CD4-positive, alpha-beta T cell (primary cell): ENCODE measurements at places on chromosomes 7 and 10. TPM values are rescaled to one million over a fixed set of nuclear protein-coding genes. Genes with fewer than 3 reads are reported as not detected.

Gene CAPZA2
- 93.6 TPM for total RNA-seq

Gene ANK3
- total RNA-seq: 60.5 TPM

Gene NRG3
- not detected for total RNA-seq

Gene PIK3CG
- total RNA-seq: 21.2 TPM

Gene CPEB3
- 1.3 TPM for total RNA-seq

Gene CCDC186
- total RNA-seq: 55.9 TPM

Gene PPA1
- total RNA-seq: 69.0 TPM

Gene NANOS1
- 0.08 TPM for total RNA-seq

Gene CNPY1
- total RNA-seq: not detected

- H3K36me3 ChIP-seq: peaks cover 4% of the 10 kb centered on the region
- no peak overlapping the region for H3K4me3 ChIP-seq
- DNase-seq: no peak
- H3K27ac ChIP-seq: no peak overlapping the region
These were observed 3.4 kb downstream of the PHF14 start for GRCh38 chr7:10977113-10977512.

- no peaks in the 10 kb centered on the region for H3K27me3 ChIP-seq
- H3K27ac ChIP-seq: no peak overlapping the region
- H3K36me3 ChIP-seq: no peaks in the 10 kb centered on the region
These were observed 350.5 kb downstream of the CRPPA start for GRCh38 chr7:16070806-16071205.

DNA sequence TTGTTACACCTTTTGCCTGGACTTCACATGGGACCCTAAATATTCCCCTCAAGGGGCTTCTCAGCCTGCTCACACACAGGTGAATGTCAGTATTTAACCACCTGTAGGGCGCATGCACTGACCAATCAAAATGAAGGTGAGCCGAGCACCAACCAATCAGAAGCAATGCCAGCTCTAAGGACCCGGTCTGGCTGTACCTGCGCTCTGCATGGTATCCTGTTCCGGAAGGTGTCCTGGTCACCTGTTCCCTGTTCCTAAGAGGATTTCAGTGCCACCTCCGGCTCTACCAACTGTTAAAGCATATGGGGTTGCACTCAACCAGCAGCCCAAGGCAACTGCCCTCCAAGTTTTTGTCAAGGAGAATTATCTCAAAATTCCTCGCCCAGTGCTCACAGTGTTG is 18.4 kb upstream of the CALN1 start:
- H3K4me1 ChIP-seq: no peaks in the 10 kb centered on the region
- no peak overlapping the region for H3K27ac ChIP-seq
- H3K27me3 ChIP-seq: no peaks in the 10 kb centered on the region
- no peak for DNase-seq
- H3K36me3 ChIP-seq: no peaks in the 10 kb centered on the region

GRCh38 chr7:5194571-5194970 is 4.5 kb downstream of the WIPI2 start:
- no peak overlapping the region for H3K4me3 ChIP-seq
- H3K4me1 ChIP-seq: peaks cover 19% of the 10 kb centered on the region
- peaks cover 41% of the 10 kb centered on the region for H3K36me3 ChIP-seq
- no peaks in the 10 kb centered on the region for H3K27me3 ChIP-seq

DNA sequence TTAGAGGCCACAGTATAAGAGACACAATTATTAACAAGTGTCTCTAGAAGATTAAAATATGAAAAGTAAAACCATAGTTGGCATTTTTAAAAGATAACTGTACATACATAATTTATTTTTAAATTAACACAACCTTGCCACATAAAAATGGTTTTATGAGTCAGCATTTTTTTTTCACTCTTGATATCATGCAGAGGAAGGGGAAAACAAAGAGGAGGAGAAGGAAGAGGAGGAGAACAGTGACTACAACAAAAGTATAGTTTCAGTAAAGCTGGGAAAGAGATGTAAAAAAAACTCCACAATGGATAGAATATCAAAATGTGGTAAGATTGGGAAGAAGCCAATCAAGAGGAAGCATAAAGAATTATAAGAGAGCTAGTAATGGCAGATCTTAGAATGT is 34.0 kb downstream of the CH25H start:
- H3K36me3 ChIP-seq: no peaks in the 10 kb centered on the region
- H3K4me1 ChIP-seq: no peaks in the 10 kb centered on the region
- H3K27ac ChIP-seq: no peak overlapping the region
- no peak for DNase-seq
- H3K27me3 ChIP-seq: no peaks in the 10 kb centered on the region

GRCh38 chr7:158532093-158532627 is 55.5 kb downstream of the PTPRN2 start:
- no peaks in the 10 kb centered on the region for H3K4me1 ChIP-seq
- H3K27me3 ChIP-seq: no peaks in the 10 kb centered on the region
- DNase-seq: no peak
- no peaks in the 10 kb centered on the region for H3K36me3 ChIP-seq
- H3K27ac ChIP-seq: no peak overlapping the region

DNA sequence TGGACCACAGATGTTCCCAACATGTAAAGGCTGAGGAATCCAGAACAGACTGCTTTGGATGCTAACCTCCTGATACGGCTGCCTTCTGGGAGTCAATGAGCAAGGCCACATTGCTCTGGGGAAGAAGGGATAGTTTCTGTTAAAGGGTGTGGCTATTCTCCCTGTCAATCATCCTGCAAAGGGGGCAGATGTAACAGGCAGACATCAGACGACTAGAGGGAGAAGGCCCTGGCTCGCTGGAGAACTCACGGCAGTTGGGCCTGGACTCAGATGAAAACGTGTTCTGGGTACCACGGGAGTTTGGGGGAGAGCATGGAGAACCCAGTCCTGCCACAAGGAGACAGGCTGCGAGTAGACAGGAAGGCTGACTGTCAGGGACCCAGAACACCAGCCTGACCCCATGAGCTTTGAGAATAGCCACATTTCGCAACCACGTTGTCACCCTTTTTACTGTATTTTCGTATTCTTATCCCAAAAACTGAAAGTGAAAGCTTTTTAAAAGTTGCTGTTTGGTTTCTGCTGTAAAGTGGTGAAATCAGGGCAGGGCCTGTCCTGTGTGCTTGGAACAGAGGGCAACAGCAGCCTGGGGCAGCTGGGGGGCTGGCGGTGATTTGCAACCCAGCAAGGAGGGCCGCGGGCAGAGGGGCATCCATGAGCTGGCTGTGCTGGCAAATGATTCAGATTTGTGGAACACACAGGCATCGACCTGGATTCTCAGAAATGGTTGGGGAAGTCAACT is 95.3 kb downstream of the MYOF start:
- peaks cover 16% of the 10 kb centered on the region for H3K4me1 ChIP-seq
- no peak overlapping the region for H3K27ac ChIP-seq
- no peak for DNase-seq
- no peaks in the 10 kb centered on the region for H3K27me3 ChIP-seq
- no peaks in the 10 kb centered on the region for H3K36me3 ChIP-seq

GRCh38 chr7:152860310-152860709 is 100.8 kb downstream of the ACTR3B start:
- DNase-seq: no peak
- no peak overlapping the region for H3K4me3 ChIP-seq
- H3K27me3 ChIP-seq: no peaks in the 10 kb centered on the region
- H3K36me3 ChIP-seq: no peaks in the 10 kb centered on the region
- no peaks in the 10 kb centered on the region for H3K4me1 ChIP-seq

GRCh38 chr10:30821994-30822692 is 192.6 kb upstream of the LYZL2 start:
- DNase-seq: no peak
- H3K4me3 ChIP-seq: no peak overlapping the region
- no peak overlapping the region for H3K27ac ChIP-seq
- no peaks in the 10 kb centered on the region for H3K27me3 ChIP-seq
- H3K4me1 ChIP-seq: no peaks in the 10 kb centered on the region

DNA sequence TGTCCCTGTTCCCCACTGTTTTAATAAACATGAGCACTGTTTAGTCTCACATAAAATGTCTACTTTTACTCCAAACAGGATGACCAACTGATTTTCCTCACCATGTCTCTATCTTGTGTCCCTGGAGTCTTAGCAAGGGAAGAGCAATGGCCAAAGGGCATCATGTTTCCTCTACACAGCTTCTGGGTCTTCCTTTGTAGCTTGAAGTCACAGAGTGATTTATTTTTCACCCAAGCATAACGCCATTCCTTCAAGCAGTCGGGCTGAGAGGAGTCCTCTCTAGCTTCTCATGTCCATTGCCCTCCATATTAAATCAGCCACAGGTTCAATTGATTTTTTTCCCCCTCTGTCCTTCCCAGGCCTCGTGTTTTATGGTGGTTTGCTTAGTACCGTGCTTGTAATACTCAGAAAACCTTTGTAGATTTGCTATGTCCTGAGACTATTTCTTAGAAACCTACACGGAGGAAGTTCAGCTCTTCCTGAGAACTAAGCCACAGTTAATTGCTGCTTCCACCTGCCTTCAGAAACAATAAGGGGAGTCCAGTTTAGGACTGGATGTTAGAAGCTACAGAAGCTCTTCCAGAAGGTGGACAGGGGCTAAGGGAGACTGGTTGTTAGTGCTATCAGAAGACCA is 178.8 kb downstream of the CREB5 start:
- H3K4me3 ChIP-seq: no peak overlapping the region
- no peaks in the 10 kb centered on the region for H3K4me1 ChIP-seq
- DNase-seq: no peak
- H3K27me3 ChIP-seq: no peaks in the 10 kb centered on the region
- H3K36me3 ChIP-seq: no peaks in the 10 kb centered on the region

GRCh38 chr10:86661161-86662025 is 6.9 kb upstream of the LDB3 start:
- H3K4me3 ChIP-seq: no peak overlapping the region
- H3K27me3 ChIP-seq: no peaks in the 10 kb centered on the region
- no peaks in the 10 kb centered on the region for H3K36me3 ChIP-seq
- H3K4me1 ChIP-seq: no peaks in the 10 kb centered on the region

DNA sequence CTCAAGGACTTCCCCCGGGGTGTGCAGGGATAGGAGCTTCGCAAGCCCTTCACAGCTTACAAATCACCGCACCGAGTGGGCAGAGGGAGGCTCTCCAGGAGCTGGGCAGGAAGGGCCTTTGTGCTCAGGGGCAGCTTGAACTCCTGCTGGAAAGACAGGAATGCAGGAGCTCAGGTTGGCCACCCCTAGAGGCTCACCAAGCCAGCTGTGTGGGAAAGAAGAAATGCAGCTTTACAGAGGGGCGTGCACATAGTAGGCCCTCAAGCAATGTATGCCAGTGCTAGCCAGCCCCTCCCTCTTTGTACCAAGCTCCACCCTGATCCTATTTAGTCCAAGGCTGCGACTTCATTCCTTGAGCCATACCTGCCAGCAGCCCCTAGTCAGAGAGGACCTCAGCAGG is 26.1 kb downstream of the STRA8 start:
- no peak for DNase-seq
- H3K36me3 ChIP-seq: no peaks in the 10 kb centered on the region

GRCh38 chr7:55983537-55983936 is 19.2 kb downstream of the NIPSNAP2 start:
- no peaks in the 10 kb centered on the region for H3K4me1 ChIP-seq
- peaks cover 64% of the 10 kb centered on the region for H3K36me3 ChIP-seq
- no peak for DNase-seq
- no peak overlapping the region for H3K4me3 ChIP-seq

DNA sequence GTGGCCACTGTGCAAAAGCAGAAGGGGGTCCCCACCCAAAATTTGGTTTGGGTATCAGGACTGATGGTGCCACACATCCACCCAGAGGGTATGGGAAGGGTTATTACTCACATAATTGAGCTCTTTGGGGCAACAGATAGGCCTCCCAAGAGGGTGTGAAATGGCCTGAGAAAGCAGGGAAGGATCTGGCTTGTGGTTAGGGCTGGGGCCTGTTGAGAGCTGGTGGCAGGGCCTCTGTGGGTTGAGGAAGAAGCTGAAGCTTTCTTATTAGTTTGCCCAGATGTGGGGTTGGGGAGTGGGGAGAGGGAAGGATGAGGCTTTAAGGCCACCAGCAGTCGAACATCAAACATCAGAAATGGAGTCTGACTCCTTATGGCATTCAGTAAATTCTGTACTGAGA is 18.3 kb upstream of the MKI67 start:
- H3K27ac ChIP-seq: no peak overlapping the region
- H3K36me3 ChIP-seq: no peaks in the 10 kb centered on the region
- no peak overlapping the region for H3K4me3 ChIP-seq
- no peak for DNase-seq

- H3K27me3 ChIP-seq: no peaks in the 10 kb centered on the region
- H3K36me3 ChIP-seq: no peaks in the 10 kb centered on the region
- no peak overlapping the region for H3K4me3 ChIP-seq
- H3K27ac ChIP-seq: no peak overlapping the region
- no peak for DNase-seq
These were observed 107.0 kb downstream of the ELFN1 start for GRCh38 chr7:1777122-1777521.

DNA sequence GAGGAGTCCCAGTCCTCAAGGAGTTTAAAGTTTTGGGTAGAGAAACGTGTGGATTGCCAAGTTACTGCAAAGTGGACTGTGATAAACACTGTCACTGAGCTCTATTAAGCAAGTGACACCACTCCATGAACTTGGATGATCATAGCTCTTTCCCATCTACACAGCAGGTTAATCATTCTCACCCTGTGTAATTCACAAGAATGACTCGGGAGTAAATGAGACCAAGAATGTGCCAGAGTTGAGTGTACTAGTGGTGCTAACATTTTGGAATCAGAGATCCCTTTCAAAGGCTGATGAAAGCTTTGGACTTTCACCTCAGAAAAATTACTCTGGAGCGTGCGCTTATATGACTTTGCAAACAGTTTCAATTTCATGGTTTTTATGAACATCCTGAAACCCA is 80.8 kb downstream of the RBM20 start:
- no peak overlapping the region for H3K4me3 ChIP-seq
- peak overlapping the region; percentile 79 for H3K27ac ChIP-seq
- DNase-seq: no peak
- no peaks in the 10 kb centered on the region for H3K36me3 ChIP-seq
- peaks cover 32% of the 10 kb centered on the region for H3K4me1 ChIP-seq

- H3K4me1 ChIP-seq: no peaks in the 10 kb centered on the region
- no peak overlapping the region for H3K4me3 ChIP-seq
- H3K27me3 ChIP-seq: no peaks in the 10 kb centered on the region
- no peak for DNase-seq
- H3K27ac ChIP-seq: no peak overlapping the region
These were observed 179.6 kb downstream of the FZD1 start for GRCh38 chr7:91443862-91444261.

- H3K36me3 ChIP-seq: peaks cover 3% of the 10 kb centered on the region
- H3K27me3 ChIP-seq: no peaks in the 10 kb centered on the region
These were observed 21.8 kb downstream of the PWWP2B start for GRCh38 chr10:132418527-132419416.
